Spinal cord (tissue), 10 donors: ENCODE measurements at places on chromosomes 4 and X. TPM values are rescaled to one million over a fixed set of nuclear protein-coding genes. Genes with fewer than 3 reads are reported as not detected.

HPGDS gene
- 9.2 TPM for total RNA-seq

IL2 gene
- not detected for total RNA-seq

AFP gene
- 4.4 TPM for total RNA-seq

FATE1 gene
- not detected for total RNA-seq

HSFX3 gene
- total RNA-seq = not detected

ARHGAP24 gene
- 32.5 TPM for total RNA-seq

- DNase-seq = no peak
These were observed 7.3 kb downstream of the VEGFD start for GRCh38 chrX:15376956-15377355.

DNA sequence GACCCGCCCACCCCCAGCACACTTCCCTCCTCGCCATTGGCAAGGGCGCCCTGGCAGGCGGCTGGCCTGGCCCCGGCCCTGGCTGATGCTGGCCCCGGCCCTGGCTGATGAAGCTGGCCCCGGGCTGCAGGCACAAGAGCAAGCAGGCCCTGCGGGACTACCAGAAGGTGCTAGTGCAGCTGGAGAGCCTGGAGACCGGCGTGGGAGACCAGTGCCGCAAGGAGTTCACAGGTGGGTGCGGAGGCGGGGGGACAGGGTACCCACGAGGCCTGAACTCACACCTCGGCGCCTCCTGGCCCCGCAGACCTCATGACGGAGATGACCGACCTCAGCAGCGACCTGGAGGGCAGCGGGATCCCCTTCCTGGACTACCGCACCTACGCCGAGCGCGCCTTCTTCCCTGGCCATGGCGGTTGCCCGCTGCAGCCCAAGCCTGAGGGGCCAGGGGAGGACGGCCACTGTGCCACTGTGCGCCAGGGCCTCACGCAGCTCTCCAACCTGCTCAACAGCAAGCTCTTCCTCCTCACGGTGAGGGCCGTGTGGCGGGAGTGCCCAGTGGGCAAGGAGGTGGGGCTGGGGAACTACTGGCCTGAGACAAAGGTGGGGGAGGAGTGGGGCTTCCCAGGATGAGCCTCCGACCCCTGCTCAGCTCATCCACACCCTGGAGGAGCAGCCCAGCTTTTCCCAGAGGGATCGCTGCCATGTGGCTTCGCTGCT lies 6.1 kb upstream of the SRPK3 start:
- no peak for DNase-seq

- DNase-seq = no peak
These were observed 22.2 kb downstream of the CENPC start for GRCh38 chr4:67522851-67523671.

DNA sequence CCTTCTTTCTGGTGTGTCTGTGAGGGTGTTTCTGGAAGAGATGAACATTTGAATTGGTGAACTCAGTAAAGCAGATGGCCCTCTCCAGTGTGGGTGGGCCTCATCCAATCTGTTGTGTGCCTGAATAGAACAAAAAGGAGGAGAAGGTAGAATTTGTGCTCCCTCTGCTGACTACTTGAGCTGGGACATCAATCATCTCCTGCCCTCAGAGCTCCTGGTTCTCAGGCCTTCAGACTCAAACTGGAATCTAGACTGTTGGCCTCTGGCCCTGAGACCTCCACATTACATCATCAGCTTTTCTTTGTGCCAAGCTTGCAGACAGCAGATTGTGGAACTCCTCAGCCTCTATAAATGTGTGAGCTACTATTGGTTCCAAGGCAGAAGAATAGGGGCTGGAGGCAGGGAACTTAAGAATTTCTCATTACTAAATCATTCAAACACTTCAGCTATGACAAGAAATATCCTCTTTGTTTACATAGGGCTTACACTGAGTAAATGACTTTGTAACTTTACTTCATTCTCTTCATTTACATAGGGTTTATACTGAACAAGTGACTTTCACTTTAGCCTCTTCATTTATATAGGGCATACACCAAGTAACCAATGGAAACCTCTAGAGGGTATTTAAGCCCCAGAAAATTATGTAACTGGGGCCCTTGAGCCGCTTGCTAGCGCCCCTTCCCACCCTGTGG lies 86.9 kb upstream of the NWD2 start:
- no peak for DNase-seq

- DNase-seq = peak; percentile 8
These were observed 54.5 kb downstream of the RS1 start for GRCh38 chrX:18617407-18617750.

GRCh38 chr4:158211222-158211621 lies 936 bp downstream of the TMEM144 start:
- DNase-seq = no peak

DNA sequence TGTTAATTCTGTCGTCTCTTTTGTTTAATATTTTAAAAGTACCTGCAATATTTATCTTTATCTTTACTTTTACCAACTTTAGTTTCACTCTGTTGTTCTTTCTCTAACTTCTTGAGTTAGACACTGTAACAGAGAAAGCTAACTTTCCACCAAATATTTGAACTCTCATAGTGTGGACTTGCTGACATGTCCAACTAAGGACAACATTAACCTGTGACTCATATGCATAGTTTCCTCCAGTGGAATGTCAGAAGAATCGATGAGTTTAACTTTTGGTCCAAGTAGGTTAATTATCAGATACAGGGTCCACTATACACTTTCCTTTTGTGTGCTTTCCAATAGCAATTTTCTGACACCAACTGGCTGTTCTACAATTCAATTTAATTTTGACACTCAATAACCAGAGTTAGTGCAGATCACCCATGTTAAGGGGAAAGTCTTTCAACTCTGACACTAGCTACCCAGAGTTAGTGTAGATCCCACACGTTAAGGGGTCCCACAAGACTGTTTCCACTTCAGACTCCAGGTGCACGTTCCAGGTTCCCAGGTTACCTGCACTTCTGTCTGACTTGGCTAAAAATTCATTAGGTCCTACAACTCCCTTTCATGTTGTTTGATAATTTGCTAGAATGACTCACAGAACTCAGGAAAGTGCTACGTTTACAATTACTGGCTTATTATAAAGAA lies 559.0 kb upstream of the AMOT start:
- no peak for DNase-seq

GRCh38 chr4:73721909-73722308 lies 18.5 kb upstream of the CXCL8 start:
- DNase-seq = no peak

- DNase-seq = no peak
These were observed 77.6 kb downstream of the HDAC8 start for GRCh38 chrX:72495046-72495445.

DNA sequence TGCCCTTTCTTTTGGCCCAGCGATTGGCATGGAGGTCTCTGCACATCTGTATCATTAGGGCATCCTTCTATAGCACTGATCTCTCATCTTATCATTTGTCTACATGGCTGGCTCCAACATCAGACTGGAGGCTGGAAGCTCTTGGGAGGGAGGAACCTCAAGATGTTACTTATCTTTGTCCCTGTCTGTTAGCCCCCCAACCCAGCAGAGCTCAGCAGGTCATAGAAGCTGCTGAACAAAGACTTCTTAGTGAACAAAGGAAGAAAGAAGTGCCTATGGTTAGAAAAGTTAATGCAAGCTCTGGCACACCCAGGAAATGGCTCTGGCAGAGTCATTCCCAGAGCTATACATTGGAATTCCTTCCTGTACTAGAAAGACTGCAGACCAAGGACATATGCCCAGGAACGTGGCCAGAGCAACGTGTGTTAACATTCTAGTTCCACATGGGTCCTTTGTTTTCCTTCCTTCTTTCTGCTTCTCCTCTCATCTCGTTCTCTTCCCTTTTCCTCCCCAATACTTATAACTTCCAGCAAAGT lies 74.0 kb downstream of the SEL1L3 start:
- DNase-seq = no peak

- no peak for DNase-seq
These were observed 618.1 kb downstream of the PPP4R3C start for GRCh38 chrX:26845056-26845455.

DNA sequence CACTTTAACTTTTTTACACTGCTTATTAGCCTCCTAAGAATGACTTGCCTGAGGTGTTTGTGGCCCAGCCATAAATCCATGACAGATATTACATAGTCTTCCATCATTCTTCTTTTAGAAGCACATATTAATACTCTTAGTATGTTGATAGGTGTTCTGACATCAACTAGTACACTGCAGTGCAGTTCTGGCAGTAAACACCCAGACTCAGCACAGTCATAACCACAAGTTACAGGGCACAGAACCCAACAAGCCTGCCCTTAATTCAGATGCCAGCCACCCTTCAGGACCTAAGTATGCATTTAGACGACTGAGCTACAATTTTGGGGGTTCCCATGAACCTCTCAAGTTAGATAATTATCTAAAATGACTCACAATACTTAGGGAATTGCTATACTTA lies 36.5 kb upstream of the GUCY1B1 start:
- no peak for DNase-seq

GRCh38 chr4:174523025-174523693 lies 871 bp upstream of the HPGD start:
- no peak for DNase-seq

DNA sequence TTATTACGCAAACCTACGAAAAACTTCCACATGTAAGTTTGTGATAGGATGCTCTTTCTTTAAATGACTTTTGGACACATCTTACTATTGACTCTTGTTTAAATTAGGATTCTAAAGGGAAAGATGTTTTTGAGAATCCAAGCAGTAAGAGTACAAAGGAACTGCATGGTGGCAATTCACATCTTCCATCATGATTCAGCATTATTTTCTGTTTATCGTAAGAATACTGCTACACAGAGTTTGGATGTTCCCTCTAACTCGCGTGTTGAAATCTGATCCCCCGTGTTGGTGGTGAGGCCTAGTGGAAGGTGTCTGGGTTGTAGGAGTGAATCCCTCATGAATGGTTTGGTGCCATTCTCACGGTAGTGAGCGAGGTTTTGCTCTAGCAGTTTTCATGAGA lies 371.8 kb upstream of the FTHL17 start:
- DNase-seq = no peak

- DNase-seq = no peak
These were observed 198.2 kb upstream of the PSAPL1 start for GRCh38 chr4:7632971-7633370.

DNA sequence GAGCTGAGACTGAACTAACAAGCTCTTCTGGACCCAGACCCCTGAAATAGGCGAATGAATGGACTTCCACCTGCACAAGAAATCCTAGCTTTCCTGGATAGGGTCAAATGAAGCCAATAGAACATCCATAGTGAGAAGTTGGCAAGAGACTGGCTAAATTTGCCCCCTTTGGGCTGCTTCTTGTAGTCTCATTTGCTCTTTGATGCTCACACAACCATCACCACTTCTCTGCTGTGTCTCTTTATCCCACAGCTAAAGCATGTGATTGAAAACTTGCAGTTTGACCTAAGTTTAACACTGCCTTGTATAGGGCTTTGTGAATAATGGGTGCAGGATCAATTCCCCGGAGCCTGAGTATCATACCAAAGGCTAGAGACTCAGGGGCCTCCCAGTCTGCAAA lies 38.2 kb downstream of the NLGN3 start:
- peak; percentile 20 for DNase-seq

DNA sequence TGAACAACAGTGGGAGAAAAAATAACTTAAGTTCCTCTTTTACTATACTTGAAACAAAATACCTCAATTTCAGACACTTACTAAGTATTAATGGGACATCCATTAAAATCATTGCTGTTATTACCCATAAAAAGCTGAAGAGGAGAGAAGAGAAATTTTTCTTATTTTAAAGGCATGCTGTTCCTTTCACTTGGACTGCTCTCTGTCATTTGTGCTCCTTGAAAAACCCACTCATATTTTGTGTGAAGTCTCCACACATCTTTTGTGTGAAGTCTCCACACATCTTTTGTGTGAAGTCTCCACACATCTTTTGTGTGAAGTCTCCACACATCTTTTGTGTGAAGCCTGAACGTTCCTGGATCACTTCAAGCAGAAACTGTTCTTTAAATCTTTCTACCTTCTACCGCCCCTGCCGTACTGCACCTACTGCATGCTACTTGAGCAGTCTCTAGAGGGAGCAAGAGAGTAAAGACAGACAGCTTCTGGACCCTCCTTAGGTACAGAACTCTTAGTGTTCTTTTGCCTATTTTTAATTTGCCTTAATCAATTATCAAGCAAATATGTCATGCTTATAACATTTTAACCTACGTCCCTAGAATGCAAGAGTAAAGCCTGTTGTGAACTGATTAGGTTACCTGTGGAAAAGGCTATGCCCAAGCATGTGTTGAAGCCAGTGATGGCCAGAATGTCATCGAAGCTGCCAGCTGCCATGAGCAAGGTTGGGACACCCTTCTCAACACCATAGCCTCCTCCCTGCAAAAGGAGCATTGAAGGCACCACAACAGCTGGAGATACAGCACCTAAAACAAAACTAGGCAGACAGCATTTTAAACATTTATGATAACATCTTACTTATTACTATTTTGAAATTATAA lies 27.1 kb upstream of the SLC9B1 start:
- DNase-seq = no peak

- DNase-seq = no peak
These were observed 78.0 kb downstream of the GPC4 start for GRCh38 chrX:133337250-133337649.

DNA sequence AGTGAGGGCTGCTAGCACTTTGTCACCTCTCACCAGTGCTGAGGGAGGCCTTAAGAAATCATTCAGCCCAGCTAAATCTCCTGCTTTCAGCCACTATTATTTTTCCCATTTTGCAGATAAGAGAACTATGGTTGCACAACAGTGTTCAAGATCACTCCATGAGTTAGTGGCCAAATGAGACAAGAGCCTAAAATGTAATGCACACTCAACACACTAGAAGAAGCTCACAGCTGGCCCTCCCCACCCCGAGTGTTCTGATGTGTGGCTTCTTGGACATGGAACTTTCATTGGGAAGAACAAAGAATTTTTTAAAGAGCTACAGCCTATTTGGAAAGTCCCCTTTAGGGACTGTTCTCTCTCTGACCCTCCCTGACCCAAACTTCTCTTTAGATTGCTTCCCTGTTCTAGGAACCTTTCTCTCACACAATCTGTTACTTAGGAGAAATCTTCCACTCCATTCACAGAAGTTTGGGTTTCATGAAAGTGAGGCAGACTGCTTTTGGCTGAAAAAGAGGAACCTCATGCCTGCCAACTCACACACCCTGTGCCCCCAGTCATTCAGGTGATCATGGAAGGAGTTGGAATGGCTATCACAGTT lies 44.0 kb upstream of the CT47C1 start:
- no peak for DNase-seq

DNA sequence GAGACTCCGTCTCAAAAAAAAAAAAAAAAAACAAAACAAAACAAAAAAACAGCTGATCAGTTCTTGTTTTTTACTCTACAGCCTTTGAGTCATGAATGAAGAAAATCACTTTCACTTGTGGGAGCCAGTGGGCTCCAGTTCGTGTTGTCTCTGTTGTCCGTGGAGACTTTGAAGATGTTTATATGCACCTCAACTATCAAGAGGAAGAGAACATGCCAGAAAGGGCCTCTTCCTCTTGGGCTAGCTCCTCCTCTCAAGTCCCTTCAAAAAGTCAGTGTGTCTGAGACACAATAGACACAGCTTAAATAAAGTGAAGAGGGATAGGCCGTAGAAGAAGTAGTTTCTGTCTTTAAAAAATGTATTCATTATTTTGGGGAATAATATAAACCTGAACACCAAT lies 182.7 kb downstream of the KDR start:
- no peak for DNase-seq
